ENCODE measurements at places on chromosomes 3 and 15.

GRCh38 chr3:50559702-50560101, 7.8 kb downstream of the C3orf18 start:
- no peak for DNase-seq

DNA sequence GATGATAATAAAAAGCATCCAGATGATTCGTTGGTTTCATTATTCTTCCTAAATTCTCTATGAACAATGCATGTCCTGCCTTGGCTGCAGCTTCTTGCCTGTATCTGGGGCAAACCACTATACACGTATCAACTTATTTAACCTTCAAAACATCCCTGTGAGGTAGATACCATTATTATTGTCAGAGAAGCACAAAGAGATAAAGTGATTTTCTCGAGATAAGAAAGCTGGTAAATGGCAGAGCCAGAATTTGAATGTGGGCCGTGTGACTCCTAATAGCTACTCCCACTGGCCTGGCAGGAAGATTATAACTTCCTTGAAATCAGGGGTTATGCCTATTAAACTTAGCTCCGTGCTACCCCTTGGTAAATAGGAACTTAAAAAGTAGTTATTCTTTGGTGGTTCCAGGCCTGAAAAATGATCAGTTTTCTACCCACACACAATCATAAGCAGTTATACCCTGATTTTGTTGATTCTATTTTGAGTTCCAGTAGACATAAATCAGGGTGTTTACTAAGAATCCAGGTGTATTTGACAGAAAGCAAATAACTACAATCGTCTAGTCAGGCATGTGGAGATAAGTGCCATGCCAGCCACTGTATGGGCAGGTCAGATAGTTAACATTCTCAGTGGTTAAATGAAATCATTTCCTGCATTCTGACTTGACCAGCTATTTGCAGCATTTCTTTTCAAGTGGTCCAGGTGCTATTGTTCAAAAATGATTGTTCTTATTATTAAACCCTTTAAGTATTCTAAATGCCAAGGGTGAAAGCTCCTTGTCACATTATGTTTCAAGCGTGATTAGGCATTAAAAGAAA, 99.2 kb upstream of the LRRN1 start:
- DNase-seq: no peak

DNA sequence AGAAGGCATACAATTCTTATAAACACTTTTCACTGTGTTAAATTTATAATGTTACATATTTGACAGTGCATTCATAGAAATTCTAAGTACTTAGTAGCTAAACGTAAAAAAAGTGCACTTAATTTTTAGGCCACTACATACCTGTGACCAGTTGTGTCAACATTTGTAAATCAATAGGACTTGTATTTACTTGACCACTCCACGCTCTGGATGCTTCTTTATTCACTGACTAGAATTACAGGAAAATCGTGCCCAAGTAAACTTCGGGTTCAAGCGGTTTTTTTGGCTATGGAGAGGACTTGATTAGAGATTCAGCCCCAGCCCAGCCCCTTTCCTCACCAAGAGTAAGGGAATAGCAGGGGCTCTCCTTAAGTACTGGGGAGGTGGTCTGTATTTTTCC, 21.8 kb downstream of the WDR53 start:
- DNase-seq: no peak

- DNase-seq: no peak
Measured at GRCh38 chr15:63388511-63388910, 6.9 kb upstream of the CA12 start.

DNA sequence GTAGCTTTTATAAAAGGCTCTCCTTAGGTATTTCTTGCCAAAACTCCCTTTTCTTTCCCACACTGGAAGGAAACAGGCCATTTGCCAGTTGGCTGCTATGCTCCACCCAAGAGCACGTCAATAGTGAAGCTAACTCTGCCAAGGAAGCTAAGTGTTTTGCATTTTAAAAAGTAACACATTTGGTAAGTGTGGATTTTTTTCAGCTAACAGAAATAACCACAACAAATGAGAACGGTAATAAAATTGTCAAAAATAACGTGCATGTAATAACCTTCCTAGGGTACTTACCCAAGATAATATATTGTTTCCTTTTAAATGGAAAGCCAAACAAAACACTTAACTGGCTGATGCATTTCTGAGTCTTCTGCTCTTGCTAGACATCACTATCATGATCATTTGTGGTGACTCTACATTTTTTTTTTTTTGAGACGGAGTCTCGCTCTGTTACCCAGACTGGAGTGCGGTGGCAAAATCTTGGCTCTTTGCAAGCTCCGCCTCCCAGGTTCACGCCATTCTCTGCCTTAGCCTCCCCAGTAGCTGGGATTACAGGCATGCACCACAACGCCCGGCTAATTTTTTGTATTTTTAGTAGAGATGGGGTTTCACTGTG, 4.6 kb downstream of the DPP8 start:
- no peak for DNase-seq

GRCh38 chr3:48982016-48982415, 8.0 kb upstream of the P4HTM start:
- DNase-seq: no peak

GRCh38 chr3:119781330-119782198, at the start of gene NR1I2:
NR1I2 (plus strand) TSS chr3:119782101.
- DNase-seq: no peak

DNA sequence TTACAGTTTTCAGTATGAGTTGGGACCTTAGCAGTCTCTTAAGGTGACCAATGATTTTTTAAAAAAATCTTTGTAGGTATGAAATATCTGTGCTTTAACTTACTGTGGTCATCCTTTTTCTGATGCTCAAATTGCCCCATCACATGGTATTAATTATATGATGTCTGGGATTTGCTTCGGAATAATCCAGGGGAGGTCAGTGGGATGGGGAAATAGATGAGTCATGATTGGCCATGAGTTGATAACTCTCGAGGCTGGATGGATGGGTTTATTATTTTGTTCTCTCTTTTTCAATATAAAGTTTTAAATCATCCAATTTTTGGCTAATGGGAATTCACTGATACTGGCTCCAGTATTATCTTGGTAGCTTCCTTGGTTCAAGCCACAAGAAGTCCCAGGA, 370.3 kb upstream of the TPM1 start:
- DNase-seq: no peak

DNA sequence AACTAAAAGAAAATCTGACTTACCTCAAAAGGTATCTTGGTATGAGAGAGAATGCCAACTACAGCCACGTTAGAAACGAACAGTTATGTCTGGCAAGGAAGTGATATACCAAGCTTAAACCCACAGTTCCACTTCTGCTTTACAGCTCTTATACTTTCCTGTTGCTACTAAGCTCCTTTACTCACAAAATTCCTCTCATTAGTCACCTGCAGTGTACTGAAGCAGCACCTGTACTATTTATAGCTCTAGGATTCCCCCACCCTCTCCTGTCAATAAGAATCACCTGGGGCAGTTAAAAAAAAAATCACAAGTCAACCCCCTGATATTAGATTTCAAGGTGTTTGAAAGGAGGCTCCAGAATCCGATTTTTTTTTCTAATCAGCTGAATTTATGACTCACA, 2.9 kb upstream of the TMEM266 start:
- no peak for DNase-seq

- DNase-seq: peak; percentile 48
Measured at GRCh38 chr15:41795996-41796856, 21.9 kb downstream of the MAPKBP1 start.

DNA sequence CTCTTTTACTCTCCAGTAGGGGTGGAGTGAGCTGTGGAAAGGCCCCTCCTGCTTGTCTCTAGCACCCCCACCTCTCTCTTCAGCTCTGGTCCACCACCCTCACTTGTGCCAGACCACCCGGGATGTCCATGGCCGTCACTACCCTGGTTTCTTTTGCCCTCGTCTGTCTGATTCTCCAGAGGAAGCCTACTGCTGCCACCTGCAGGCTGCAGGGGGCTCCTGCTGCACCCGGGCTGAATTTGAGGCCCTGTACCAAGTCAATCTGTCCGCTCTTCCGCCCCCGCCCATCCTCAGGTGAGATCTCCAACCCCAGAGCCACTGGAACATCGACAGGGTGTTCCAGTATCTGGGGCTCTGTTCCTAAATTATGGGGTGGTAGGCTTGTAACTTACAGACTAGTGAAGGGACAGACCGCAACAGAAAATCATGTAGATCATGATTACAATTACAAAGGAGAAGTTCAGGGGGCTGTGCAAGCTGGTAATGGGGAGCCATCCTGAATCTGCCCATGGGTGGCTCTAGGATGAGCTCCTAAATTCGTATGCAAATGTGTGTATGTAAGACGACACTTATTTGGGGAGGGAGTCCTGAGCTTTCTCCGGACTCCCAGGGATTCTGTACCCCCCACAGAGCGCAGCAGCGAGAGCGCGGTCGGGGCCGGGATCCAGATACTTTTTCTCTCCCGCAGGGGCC, 683 bp upstream of the UNC45A start:
- DNase-seq: peak; percentile 91

- no peak for DNase-seq
Measured at GRCh38 chr15:94040541-94041248, 190.7 kb upstream of the MCTP2 start.

DNA sequence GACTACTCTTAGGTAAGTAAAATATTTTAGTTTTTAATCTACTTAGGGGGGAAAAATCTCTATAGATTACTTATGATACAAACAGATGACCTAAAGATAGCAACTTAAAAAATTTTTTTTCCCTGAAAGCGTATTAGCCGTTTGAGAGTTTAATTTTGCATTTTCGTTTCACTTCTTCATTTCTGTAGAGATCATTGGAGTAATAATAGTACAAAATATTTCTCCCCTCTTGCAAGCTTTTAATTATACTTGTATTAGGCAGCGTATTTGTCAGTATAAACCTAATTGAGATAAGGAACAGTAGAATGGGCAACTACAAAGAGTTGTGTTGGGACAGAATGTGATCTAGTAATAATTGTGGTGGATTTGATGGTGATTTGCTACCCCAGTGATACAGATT, 10.3 kb downstream of the SKIL start:
- no peak for DNase-seq
